K562 (cell line): ENCODE measurements at places on chromosomes 1 and 21. TPM values are rescaled to one million over a fixed set of nuclear protein-coding genes. Genes with fewer than 3 reads are reported as not detected.

Gene LCE1F
- total RNA-seq = not detected in 2 replicates

DNA sequence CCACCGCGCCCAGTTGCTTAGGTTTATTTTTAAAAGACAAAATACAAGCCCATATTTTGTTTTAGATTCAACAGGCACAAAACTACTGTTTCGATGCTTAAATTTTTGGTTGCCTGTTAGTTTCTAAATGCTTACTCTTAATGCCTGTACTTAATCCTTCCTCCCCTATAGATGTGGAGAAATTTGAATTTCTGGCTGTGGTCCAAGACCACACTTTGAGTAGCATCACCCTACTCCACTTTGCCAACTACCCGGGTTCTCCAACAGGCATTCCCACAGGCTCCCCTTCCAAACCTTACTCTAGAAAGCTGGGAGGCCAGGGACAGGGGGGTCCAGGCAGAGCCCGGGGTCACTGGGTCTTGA, 20.0 kb downstream of the LACTBL1 start:
- DNase-seq = no peak

GRCh38 chr21:42312626-42313104, 2.5 kb downstream of the TFF3 start:
- DNase-seq = no peak

DNA sequence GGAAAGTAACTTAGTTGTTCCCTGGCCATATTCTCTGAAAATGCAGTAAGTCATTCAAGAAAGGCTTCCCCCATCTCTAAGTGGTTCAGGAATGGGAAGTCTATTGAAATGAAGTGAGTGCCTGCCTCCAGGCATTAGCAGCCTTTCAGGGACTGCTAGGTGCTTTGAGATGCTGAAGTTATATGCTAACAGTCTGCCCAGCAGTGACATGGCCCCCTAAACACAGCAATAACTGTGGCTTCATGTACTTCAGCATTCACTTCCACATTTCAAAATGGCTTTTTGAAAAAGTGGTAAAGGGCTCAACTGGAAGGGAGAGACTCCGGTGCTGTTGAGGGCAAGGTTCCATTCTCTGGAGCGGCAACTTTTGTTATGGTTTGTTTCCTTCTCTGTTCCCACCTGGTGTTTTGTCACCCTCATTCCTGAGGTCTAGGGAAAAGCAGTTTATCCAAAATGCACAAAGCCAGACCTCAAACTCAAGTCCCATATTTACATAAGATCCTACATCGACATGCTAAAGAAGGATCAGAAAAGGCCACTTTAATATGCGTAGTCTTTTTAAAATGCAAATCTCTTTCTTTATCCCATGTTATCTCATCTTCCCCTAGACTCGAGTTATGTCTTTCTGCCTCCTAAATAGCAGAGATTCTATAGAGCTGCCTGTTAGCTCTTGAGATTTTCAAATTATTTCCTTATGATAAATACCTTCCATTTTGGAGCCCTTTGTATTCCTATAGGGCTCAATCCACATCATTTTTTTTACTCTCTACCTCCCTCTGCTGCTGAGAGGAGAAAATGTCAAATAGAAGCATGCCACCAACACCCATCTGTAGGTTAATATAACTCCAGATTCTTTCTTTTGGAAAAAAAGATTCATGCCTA, 34.2 kb upstream of the LRRC8C start:
- peak; percentile 53 for DNase-seq

DNA sequence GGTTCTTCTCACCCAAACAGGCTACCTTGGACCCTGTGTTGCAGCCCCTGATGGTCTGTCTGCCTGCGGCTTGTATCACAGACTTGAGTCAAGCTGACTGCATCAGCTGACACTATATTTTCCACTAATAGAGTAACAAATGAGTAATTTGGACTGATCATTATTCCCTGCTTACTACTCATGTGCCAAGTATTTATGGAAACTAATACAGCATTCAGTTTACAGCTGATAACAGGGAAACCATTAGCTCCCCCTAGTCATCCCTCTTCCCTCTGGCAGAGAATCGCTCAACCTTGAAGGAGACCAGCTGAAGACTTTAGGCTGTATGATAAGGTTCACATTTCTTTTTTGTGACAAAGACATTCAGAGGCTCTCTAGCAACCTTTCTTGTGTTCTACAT, 116.6 kb upstream of the SYT6 start:
- no peak for DNase-seq
